ENCODE measurements at places on chromosomes 13 and 19.

GRCh38 chr13:94717916-94718315 lies 5.6 kb upstream of the SOX21 start:
- no peak for DNase-seq

- DNase-seq, result no peak
These were observed 38.5 kb upstream of the FGF14 start for GRCh38 chr13:102440259-102440936.

- no peak for DNase-seq
These were observed 31.7 kb downstream of the RASA3 start for GRCh38 chr13:114100446-114101357.

DNA sequence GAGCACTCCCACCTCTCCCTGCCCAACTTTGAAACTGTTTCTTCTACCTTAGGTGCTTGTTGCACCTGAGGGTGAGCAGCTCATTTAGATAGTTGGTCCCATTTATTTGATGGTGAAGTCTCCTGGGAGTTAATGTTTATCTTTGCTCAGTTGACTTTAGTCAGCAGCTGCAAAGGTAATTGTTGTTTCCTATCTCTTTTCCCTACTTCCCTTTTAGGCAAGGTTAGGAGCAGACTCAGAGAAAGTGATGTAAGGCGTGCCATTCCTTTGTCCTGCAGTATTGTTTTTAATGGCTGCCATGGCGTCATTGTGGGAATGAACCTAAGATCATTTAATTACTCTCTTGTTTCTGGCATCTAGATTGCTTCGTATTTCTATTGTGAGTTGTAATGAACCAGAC lies 11.6 kb downstream of the AKAP11 start:
- DNase-seq, result no peak

- DNase-seq, result no peak
These were observed 23.4 kb upstream of the SLITRK1 start for GRCh38 chr13:83905641-83906040.

GRCh38 chr13:112828082-112828699 lies 138.4 kb downstream of the ATP11A start:
- DNase-seq, result no peak

DNA sequence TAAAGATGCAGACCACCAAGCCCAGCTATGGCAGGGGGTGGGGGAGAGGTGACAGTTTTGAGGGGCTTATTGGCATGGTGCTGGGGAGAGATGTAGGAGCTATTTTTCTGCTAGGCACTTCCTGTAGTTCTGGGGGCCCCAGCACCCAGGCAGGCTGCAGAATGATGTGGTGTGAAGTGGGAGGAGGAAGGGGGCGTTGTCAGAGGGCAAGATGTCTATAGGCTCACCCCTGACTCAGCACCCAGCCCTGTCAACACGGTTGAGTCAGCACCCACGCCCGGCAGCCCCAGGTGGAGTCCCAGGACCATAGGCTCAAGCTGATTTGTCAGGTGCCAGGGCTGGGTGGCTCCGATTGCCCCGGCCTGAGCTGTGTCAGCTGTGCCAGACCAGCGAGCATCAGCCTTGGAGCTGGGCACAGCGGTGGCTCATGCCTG lies 5.8 kb downstream of the KLF2 start:
- DNase-seq, result no peak

GRCh38 chr19:5828661-5829566 lies 10.6 kb downstream of the FUT6 start:
- DNase-seq, result no peak

GRCh38 chr13:24650161-24650560 lies 30.0 kb upstream of the ATP12A start:
- DNase-seq, result no peak

GRCh38 chr19:49579193-49579592 lies 1.2 kb downstream of the NOSIP start:
- DNase-seq, result no peak

GRCh38 chr13:96816874-96817273 lies 177.4 kb downstream of the OXGR1 start:
- DNase-seq, result no peak

DNA sequence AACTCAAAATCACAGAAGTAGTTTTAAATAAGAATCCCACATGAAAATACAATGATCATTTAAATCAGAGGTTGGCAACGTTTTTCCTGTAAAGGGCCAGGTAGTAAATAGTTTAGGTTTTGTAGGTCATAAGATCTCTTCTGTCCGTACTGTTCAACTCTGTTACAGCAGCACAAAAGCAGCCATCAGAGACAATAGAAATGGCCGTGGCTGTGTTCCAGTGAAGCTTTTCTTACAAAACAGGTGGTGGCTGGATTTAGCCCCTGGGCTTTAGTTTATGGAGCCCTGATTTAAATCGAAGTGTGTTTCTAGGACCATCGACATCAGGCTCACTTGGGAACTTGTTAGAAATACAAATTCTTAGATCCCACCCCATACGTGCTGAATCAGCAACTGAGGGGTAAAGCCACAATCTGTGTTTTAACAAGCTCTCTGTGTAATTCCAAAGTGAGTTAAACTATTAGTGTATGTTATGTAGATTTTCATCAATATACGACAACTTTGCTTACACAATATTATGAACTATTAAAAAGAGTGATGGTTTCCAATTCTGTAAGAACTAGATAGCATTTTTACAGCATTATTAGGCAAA lies 54.8 kb upstream of the MIR17HG start:
- DNase-seq, result no peak

DNA sequence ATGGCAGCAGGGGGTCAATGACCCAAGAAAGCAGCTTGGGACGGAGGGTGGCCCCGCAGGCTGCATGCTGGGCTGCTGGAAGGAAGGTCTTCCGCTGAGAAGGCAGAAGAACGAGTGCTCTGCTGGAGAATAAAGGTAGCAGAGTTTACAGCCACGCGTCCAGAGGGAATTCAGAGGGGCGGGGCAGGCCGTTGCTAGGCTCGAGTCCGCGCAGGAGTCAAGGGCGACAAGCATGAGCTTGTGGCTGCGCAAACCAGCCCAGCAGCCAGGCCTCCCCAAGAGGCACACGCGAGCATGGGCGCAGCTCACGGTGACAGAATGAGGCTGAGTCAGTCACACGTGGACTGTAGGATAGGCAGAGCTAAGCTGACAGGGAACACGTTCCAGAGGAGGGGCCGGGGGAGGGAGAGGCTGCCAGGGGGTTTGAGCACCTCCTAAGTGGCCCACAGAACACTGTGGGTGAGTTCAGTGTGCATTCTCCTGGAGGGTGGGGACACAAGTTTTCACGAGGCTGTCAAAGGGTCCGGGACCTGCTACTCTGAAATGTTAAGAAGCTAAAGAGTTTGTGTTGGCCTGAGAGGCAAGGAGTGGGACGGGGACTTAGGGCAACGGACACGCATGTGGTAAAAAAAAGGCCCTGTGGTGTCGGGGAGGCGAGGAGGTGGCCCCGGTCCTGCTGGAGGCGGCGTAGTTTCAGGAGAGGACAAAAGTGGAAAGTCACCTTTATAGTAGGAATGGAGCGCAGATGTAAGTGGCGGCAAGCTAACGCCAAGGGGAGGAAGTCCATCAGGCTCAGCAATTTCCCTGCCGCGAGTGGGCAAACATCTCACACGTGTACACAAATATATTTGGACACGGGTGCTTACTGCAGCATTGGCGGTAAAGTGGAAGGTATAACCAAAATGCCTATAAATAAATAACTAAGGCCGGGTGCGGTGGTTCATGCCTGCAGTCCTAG lies 17.7 kb downstream of the RFX2 start:
- no peak for DNase-seq

DNA sequence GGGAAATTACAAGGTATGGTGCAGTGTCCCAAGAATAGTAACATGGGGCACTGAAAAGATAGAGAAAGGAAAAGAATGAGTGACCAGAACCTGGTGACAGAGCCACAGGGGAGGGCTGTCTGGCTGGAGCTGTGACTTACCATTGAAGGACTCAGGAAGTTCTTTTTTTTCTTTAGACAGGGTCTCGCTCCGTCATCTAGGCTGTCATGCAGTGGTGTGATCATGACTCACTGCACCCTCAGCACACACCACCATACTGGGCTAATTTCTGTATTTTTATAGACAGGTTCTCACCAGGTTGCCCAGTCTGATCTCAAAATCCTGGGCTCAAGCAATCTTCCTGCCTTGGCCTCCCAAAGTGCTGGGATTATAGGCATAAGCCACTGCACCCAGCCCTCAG lies 8.8 kb upstream of the CPB2 start:
- DNase-seq, result no peak

- no peak for DNase-seq
These were observed 450 bp downstream of the NDUFA11 start for GRCh38 chr19:5903056-5903623.

GRCh38 chr13:112435973-112436372 lies 59.8 kb downstream of the SPACA7 start:
- DNase-seq, result no peak

- no peak for DNase-seq
These were observed 578.2 kb upstream of the SLITRK6 start for GRCh38 chr13:86377451-86377850.

DNA sequence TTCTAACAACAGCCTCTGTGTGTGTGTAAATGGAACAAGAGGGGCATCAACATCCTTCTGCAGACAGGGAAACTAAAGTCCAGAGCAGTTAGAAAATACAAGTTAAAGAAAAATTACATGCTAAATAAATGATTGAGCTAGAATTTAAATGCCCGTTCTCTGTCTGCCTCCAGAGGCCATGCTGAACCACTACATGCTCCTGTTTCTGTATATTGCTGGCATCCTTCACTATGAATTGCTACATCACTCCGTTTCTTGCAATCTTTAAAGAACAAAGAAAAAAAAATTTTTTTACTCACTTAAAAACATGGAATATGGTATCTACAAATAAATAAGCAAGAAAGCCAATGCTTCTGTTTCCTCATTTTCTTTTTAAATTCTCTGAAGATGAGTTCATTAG lies 47.9 kb downstream of the DCT start:
- no peak for DNase-seq

Data from SIG-M5 (cell line).